Stimulated activated CD8-positive, alpha-beta memory T cell treated with anti-CD3 and anti-CD28 coated beads, Interleukin-15, amount 100 ng/mL, for 1 hour (primary cell): ENCODE measurements at places on chromosomes 6 and 20.

- DNase-seq: no peak
Measured at GRCh38 chr6:165013701-165014100, 295.7 kb downstream of the C6orf118 start.

- no peak for DNase-seq
Measured at GRCh38 chr6:25403150-25403549, 124.0 kb downstream of the CARMIL1 start.

DNA sequence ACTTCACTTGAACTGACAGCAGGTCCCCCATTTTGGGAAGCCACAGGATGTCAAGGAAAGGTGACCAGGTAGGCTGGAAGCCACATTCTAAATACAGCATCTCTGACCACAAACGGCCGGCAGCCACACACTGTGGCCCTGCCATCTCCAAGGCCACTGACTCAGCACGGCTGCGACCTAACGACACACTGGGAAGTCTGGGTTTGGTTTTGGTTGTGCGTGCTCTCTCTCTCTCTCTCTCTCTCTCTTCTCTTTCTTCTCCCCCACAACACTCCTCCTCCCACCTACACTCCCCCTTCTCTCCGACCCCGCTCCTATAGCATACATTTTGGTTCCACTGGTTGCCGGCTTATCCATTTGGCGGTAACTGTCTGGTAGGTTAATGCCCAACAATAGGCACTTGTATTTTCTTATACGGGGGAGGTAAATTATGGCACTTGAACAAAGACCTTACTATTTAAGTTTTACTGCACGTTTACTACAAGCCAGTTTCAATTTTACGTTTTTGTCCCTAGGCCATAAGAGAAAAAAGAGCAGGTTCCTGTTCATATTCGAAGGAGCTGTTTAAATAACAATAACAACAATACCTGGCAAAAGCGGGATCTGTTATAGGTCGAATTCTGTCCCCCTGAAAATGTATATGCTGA lies 103.6 kb downstream of the GMDS start:
- DNase-seq: no peak

DNA sequence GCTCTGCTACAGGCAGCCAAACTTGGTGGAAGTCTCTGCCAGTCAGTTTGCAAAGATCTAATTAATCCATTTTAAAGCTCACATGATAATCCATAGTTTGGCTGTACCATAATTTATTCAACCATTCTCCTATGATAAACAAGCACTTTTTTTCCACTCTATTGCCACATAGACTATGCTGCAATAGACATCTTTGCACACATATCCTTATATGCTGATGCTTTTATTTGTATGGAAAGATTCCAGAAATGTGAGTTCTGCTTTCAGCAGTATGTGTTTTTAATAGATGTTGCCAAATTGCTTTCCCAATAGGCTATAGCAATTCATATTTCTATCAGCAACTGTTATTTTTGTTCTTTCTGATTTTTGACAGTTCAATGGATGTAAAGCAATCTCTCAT lies 628.0 kb downstream of the KIF16B start:
- DNase-seq: no peak
